ENCODE measurements at places on chromosomes 3 and 15.

GRCh38 chr15:41832875-41833274, 5.0 kb downstream of the JMJD7 start:
- no peak for DNase-seq

- no peak for DNase-seq
Measured at GRCh38 chr15:65937476-65937875, 68.2 kb downstream of the RAB11A start.

DNA sequence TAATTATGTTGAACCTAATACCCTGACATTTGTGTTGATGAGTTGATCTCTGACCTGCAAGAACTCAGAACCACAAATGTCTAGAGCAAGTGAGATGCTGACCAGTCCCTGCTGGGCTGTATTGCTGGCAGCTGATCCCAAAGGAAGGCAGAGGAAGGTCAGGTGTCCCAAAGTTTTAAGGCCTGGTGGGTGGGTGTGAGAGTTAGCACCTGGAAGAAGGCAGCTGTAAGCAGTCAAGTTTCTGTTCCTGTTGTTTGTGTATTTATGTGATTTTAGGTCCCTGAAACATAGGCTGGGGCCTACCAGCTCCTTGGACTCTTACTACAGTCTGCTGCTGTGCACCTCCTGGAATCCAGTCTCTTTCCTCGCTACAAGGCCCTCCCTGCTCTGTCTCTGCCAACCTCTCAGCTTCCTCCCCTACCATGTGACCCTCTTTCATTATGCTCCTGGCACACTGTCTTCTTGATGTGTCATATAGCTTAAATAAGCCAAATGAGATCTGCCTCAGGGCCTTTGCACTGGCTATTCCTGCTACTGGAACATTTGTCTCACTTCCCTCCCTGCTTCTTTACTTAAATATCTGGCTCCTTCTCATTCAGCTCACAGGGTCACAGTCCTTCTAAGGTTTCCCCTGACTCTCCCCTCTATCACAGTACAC, 31.0 kb upstream of the ATOSA start:
- DNase-seq = no peak

- no peak for DNase-seq
Measured at GRCh38 chr15:67575039-67575502, 32.6 kb downstream of the MAP2K5 start.

DNA sequence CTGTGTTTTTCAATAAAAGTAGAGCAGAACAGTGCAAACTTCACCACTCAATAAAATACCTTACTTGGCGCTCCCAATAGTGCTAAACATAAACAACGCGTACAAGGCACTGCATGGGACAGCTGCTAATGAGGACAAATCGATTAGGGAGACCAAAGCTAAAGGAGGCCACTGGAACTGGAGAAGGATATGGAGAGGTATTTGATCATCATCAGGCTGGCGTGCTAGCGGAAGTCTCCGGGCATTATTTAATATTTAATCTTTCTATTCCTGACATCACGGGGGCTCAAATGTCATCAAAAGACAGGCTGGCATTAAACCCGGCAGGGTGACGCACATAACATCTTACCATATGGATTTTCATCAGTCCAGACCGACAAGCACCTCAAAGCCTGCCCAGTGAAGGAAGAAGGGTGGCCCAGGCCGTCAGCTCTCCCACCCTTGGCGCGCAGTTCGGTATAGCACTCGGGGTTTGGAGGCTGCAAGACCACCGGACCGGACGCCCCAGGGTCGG, 604 bp downstream of the CCPG1 start:
- peak; percentile 10 for DNase-seq

- no peak for DNase-seq
Measured at GRCh38 chr3:190444576-190445145, 5.0 kb downstream of the TMEM207 start.

DNA sequence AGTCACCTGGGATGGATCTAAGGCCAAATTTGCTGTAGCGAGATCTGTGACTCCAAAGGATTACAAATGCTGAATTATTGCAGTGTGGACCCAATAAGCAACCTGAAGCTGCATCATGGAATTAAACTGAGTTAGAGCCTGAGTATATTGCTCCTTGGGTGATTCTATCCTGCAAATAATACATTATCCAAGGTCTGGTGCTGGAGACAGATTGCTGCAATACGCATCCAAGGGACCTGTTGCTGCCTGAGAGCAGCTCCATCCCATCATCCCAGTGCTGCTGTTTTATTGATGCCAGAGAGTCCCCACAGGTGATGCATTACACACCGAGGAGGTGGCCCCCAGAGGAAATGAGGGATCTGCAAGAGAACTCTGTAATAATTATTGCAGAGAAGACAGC, 31.6 kb upstream of the PCSK6 start:
- DNase-seq = no peak

GRCh38 chr15:83164111-83164770, 43.4 kb downstream of the HDGFL3 start:
- no peak for DNase-seq

GRCh38 chr3:101077361-101078011, 84.3 kb upstream of the ABI3BP start:
- no peak for DNase-seq

GRCh38 chr3:100993309-100993708, at the start of gene ABI3BP:
TSS of gene ABI3BP (minus strand) at chr3:100993421. CDS start at chr3:100993384, 37 bp downstream.
- DNase-seq = no peak

DNA sequence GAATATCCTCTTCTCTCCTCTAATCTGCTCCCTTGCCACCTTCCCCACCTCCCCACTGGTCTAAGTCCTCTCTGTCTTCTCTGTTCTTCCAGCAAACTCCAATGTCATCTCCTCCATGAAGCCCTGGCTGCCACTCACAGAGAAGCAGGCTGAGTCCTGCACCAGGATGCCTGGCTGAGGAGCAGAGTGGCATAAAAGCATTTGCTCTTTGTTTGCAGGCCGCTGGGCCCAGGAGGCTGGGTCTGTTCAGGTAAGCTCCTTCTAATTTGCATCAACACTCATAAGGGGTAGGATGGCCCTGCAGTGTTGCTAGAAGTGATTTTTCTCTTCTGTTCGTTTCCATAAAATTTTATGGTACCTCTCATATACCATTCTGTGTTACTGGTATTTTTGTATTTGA, 43.2 kb upstream of the KLHL25 start:
- no peak for DNase-seq

DNA sequence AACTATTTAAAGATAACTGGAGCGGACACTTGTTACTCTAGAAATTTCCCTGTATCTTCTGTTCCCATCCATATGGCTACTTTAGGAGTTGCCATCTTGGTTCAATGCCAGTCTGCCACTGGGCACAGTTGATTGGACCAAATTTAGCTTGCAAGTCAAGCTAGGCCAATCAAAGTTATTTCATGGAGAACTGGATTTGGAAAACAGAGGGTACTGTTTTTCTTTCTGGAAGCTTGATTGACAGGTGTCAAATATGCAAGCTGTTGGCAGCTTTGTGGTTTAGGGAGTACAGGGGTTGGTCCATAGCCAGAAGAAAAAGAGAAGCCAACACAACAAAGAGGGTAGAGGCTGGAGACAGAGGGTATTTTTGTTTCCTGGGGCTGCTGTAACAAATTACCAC, 33.4 kb upstream of the KLHL25 start:
- no peak for DNase-seq

DNA sequence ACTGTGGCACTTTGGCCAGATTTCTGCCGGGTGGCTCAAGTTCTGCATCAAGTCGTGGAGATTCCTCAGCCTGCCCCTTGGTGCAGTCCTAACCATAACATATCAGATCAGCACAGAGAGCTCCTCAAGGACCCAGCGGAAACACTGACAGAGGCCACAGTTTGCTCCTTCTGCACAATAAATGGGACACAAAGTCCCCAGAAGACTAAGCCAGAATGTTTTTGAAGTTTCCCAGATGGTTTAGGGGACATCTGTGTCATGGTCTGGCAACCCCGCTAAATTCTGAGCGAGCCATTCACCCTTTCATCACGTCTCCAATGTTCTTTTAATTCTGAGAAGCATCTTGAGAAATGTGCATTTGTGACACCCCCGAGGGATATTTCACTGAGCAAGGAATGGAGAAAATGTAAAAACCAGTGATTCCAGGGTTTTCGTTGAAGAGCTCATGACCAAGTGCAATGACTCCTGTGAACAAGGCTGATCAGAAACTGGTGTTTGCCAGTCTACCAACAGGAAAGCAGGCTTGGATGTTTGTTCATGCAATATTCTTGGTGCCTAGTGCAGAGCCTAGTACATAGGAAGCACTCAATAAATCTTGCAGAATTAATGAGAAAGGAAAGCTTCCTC, 64.8 kb upstream of the LMCD1 start:
- no peak for DNase-seq

DNA sequence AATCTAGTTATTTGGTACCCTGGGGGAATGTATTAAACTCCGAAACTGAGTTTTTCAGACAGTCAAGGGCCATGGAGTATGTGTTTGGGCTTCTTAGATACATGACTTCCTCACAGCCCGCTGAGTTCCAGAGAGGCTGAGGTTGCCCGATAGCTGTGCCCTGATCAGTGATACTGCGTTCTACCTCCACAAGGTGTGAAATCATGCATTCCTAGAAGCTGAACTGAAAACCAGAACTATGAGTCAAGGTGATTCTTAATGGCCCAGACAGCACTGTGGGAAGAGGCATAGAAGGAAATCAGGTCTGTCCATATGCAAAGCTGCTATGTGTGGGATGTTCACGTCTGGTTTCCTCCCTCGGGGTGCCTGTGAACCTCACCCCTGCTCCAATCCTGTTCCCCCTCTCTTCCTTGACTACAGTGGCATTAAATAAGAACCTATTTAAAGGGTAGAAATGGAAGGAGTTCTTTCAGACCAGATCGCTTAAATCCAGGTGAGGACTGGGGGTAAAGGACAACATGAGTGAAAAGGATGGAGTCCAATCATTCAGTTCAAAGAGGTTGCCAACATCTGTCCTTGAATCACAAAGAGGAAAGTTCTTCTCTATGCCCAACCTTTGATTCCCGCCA, 74.3 kb downstream of the MYO1E start:
- DNase-seq = no peak

DNA sequence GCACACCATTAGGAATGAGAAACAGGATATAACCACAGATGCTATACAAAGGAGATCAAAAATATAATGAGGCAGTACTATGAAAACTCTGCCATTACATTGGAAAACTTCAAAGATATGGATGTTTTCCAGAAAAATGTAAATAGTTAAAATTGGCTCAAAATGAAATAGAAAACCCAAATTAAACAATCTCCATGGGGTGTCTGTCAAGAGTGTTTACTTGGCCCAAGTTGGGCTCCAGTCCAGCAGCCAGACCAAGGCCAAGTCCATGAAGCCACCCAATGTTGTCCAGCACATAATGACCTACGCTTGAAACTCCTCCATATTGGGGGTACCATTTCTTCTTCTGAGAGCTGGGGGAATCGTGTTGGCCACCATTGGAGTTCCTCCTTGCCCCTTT, 37.1 kb downstream of the CTXND1 start:
- no peak for DNase-seq

DNA sequence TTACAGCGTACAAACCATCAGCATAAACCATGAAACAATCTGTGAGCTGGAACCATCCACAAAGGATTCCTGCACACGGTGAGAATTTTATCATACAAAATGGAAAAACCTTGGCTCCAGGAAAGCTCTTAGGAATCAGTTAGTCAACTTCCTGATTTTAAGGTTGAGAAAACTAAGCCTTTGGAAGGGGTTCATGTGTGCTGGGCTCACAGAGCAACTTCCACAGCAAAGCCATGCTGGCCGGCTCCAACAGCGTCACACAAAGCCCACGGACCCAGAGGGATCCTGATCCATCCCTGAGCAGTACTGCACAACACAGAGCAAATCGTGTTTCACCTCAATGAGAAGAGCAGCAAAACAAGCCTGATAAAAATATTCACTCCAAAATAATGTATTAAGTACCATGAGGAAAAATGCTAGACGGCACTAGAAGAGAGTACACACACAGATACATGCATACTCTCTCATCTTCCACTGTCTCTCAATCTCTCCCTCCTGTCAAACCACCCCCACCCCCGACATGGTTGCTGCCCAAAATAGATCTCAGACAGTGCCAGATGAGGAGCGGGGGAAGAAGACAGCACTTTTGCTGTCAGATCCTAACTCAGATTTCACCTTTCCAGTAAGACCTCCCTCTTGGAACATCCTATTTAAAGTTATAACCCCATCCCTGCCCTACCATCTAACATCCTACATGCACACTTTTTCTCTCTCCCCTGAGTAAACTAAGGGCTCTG, 58.6 kb downstream of the MB21D2 start:
- DNase-seq = no peak

DNA sequence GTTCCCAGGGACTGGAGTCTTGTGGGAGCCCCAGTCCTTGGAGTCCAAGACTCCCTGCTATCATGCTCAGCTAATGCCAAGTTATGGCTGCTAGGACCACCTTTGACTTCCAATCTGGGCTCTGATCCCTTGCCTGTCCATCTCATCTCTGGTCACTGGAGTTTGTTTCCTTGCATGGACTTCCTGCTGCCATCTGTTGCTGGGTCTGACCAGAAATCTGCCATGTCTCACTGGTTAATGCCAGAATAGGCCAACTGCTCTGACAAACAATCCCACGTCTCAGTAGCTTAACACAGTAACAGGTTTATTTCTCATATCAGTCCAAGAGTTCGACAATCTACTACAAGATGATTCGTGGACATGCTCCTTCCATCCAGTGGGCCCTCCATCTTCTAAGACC, 10.1 kb upstream of the GLCE start:
- DNase-seq = no peak

- DNase-seq = no peak
Measured at GRCh38 chr3:124410471-124410870, 319.8 kb upstream of the UMPS start.

GRCh38 chr3:122620399-122620798, 42.9 kb downstream of the PARP15 start:
- no peak for DNase-seq

DNA sequence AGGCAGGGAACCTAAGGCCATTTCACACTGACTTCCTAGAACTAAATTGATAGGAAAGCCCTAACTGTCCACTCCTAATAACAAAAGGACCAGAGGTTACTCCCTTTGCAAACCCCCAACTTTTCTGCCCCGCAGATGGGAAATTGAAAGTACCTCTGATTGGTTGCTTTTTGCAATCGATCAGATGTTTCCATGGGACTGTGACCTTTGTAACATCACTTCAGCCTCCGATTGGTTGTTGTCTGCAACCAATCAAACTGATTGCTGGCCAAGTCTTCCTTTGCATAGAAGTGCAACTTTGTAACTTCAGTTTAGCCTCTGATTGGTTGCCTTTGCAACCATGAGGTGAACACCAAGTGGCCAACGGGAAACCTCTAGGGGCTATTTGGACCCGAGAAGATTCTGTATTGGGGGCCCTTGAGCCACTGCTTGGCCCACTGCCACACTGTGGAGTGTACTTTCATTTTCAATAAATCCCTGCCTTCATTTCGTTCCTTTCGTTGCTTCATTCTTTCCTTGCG, 11.3 kb upstream of the KNL1 start:
- no peak for DNase-seq

GRCh38 chr3:119636891-119637611, 23.3 kb downstream of the POPDC2 start:
- no peak for DNase-seq
